ENCODE measurements at places on chromosomes 12 and 14. TPM values are rescaled to one million over a fixed set of nuclear protein-coding genes. Genes with fewer than 3 reads are reported as not detected.

The DEPDC4 gene
- 0.62 TPM for total RNA-seq

The ADCY6 gene
- 5.7 TPM for total RNA-seq

The RFX4 gene
- not detected for total RNA-seq

The VDR gene
- total RNA-seq, result 49.6 TPM

The SIX4 gene
- total RNA-seq, result 9.5 TPM

The KRT81 gene
- 0.19 TPM for total RNA-seq

The CLEC14A gene
- not detected for total RNA-seq

The EMP1 gene
- 135 TPM for total RNA-seq

The SLC39A5 gene
- not detected for total RNA-seq

The CLEC9A gene
- not detected for total RNA-seq

The PLA2G1B gene
- not detected for total RNA-seq

The DLK1 gene
- total RNA-seq, result not detected

The SLCO1A2 gene
- total RNA-seq, result not detected

The SEL1L gene
- total RNA-seq, result 39.7 TPM

The STAC3 gene
- not detected for total RNA-seq

The SLC10A1 gene
- not detected for total RNA-seq

The SLC17A8 gene
- not detected for total RNA-seq

The SPX gene
- 1.5 TPM for total RNA-seq

The CHMP4A gene
- total RNA-seq, result 50.4 TPM

The DBX2 gene
- total RNA-seq, result not detected

The RASSF3 gene
- total RNA-seq, result 8.2 TPM

The OR6C2 gene
- not detected for total RNA-seq

The HRK gene
- total RNA-seq, result not detected

The KLRC2 gene
- not detected for total RNA-seq

The GLIPR1 gene
- 3.4 TPM for total RNA-seq

The STXBP6 gene
- total RNA-seq, result not detected

The HOXC10 gene
- 11.4 TPM for total RNA-seq

The INSM2 gene
- total RNA-seq, result not detected

The CDH24 gene
- 6.0 TPM for total RNA-seq

The CDK4 gene
- total RNA-seq, result 145 TPM

The RFLNA gene
- 26.7 TPM for total RNA-seq

The NFATC4 gene
- total RNA-seq, result 2.9 TPM

The IL31 gene
- total RNA-seq, result not detected
